ENCODE measurements at places on chromosomes 16 and 17. TPM values are rescaled to one million over a fixed set of nuclear protein-coding genes. Genes with fewer than 3 reads are reported as not detected.

Gene TAT
- not detected for total RNA-seq

Gene ABCC3
- total RNA-seq: 156 TPM

Gene MT1F
- 53.3 TPM for total RNA-seq

Gene ARSG
- total RNA-seq: 12.6 TPM

Gene DPEP3
- 0.19 TPM for total RNA-seq

Gene SLC13A5
- not detected for total RNA-seq

Gene CACNG3
- not detected for total RNA-seq

Gene SLC16A6
- 3.6 TPM for total RNA-seq

Gene AANAT
- total RNA-seq: not detected

Gene HS3ST3B1
- total RNA-seq: 5.3 TPM

Gene FOXO3B
- 3.0 TPM for total RNA-seq

Gene SHBG
- total RNA-seq: 0.57 TPM

Gene NOL11
- total RNA-seq: 37.3 TPM
